ENCODE measurements at places on chromosomes 11 and 22.
A peak's percentile ranks its signal among the peaks of the same experiment; 100 is the strongest.

GRCh38 chr22:50531962-50532674 is 2.3 kb upstream of the TYMP start:
- no peak for DNase-seq

DNA sequence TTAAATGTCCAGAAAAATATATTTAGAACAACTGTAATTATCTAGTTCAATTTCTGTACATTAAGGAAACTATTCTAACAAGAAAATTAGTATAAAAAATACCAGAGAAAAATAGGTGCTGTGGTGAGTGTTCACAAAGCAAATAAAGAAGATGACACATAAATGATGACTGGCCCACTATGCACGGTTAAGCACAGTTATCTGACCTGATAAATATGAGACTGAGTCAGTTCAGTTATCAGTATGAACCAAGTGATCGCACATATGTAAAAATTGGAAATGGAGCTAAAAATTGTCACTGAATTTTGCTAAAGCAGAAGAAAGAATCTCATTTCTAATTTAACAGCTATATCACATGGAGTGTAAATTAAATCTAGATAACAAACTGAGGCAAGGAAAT is 18.8 kb upstream of the MAML2 start:
- no peak for DNase-seq

GRCh38 chr22:41976070-41976901 is 7.0 kb downstream of the SEPTIN3 start:
- DNase-seq: peak; percentile 41

GRCh38 chr22:44570476-44571445 is 72.7 kb upstream of the RTL6 start:
- no peak for DNase-seq

DNA sequence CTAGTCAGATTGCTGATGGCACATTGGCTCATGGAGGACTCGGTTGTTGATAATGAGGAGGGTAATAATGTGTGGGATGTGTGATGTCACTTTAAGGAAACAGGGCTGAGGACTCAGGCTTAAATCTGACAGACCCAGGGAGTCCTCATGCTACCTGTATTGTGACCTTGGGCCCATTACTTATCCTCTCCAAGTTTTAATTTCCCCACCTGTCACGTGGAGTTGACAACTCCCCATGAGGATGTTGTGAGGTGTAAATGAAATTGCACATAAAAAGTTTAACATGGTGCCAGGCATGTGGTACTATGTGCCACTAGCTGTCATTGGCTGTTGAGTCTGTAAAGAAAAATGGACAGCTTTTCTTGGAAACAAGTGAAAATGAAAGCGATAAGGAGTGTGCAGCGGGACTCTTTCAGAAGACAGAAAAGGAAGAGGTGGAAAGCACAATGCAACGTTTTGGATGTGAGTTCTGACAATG is 15.3 kb downstream of the IL10RA start:
- DNase-seq: no peak

GRCh38 chr11:63404161-63404935 is 34.8 kb downstream of the SLC22A9 start:
- no peak for DNase-seq

DNA sequence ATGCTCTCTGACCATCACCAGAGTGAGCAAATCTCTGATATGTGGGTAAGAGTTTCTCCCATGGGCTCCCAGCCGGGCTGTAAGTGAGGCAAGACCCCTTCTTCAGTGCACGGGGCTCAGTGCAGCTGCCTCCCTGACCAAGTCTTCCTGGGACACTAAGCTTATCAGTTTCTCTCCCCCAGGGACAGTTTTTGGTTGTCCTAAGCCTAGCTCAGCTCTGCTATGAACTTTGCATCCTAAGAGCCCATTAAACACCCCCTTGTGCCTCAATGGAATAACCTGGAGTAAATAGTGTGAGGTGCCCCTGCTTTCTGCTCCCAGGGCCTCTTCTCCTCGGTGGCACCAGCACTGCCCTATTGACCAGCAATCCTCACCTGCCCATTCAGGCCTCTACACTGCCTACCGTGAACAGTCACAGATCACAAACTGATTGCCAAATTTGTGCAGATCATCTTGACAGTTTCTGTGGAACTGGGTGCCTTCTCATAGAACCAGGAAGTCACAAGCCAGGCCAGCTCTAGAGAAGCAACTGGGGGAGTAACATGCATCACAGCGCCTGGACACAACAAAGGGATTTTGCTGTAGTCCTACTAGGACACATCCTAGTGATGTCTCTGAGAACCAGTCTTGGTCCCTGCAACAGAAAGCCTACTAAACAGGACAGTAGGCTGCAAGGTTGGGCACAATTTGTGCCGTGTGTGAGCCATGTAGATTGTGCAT is 19.5 kb upstream of the IGLL5 start:
- DNase-seq: no peak
